ENCODE measurements at places on chromosomes 4 and X.
A peak's percentile ranks its signal among the peaks of the same experiment; 100 is the strongest.

DNA sequence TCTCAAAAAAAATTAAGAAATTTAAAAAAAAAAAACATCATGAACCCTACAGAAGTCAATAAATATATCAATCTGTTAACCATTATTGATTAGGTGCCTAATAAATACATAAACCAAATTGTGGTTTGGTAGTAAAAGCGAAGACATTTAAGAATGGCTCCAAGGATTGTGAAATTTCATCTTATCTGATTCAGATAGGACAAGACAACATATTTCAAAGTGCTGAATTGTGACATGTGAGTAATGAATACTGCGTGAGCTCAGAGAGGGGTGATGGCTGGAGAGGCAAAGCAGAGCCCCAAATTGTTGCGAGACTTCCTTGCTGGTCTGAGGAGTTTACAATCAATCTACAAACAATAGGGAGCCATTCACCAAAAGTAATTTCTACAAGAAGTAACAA lies 8.2 kb downstream of the AMBN start:
- DNase-seq = no peak

DNA sequence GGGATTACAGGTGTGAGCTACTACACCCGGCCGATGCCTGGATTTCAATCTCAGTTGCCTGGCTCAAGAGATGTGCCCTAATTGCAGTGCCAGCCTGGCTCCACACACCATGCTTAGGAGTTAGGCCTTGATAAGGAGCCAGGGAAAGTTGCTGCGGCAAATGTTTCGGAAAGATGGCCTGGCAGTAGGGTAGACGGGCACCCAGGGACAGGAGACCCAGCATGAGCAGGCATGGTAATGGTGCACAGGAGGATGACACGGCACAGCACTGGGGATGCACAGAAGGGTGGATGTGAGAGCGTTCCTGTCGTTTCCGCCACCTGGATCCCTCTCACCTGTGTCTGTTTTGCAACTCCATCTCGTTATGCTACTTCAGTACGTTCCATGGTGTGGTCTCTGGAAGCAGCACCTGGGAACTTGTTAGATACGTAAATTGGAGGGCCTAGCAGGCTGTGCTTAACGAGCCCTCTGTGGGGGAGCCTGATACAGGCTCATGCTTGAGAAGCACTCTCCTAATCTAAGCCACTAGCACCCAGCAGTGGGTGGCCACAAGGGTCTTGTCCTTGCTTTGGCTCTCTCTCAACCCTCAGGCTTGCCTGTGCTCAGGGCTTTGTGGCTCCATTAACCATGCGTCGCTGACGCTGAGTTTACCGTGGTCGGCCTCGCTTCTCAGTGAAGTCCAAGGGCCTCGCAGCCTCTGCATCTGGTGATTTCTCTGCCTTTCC lies 20.3 kb downstream of the RNF4 start:
- DNase-seq = no peak

DNA sequence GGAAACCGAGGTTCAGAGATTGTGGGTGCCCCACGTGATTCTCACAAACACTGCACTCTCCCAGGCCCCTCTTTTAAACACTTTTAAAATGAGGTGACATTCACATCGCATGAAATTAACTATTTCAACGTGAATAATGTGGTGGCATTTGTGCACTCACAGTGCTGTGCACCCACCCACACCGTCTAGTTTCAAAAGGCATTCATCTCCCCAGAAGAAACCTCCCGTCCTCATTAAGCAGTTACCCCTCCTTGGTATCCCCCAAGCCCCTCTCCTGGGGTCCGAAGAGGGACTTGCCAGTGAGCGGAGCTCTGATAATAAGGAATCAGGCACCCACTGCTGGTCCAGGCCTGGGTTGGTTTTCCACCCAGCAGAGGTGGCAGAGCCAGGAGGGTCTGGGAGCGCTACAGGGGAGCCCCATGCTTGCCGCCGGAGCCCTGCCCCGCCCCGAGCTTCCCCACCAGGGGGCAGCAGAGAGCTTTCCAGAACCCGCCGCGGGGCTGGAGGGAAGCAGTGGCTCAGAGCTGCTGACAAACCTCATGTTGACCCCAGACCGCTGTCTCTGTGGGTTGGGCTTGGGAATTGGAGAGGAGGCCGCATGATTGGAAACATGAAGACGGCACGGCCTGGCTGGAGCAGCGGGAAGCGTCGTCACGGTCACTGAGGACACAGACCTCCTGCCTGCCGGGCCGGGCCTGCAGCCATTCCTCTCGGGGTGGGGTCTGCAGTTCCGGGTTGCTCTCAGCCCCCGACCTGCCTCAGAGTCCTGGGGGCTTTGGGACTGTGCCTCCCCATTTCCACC lies 27.5 kb upstream of the HTRA3 start:
- DNase-seq = peak; percentile 75

DNA sequence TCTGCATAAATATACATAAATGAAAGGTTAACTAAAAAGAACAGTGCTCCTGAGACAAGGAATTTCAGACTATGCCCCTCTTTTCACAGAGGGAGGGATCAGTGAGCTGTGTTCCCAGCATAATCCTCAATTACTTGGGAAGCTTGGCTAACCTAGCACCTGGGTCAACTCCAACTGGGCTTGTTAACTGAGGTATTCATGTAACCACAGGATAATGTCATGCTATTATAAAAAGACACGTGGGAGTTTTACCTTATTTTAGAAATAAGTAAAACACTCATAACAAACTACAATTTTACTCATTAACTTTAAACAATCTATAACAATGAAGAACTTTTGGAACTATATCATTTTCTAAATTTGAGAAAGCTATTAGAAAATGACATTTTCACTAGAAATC lies 48.6 kb downstream of the RPGR start:
- peak; percentile 15 for DNase-seq

DNA sequence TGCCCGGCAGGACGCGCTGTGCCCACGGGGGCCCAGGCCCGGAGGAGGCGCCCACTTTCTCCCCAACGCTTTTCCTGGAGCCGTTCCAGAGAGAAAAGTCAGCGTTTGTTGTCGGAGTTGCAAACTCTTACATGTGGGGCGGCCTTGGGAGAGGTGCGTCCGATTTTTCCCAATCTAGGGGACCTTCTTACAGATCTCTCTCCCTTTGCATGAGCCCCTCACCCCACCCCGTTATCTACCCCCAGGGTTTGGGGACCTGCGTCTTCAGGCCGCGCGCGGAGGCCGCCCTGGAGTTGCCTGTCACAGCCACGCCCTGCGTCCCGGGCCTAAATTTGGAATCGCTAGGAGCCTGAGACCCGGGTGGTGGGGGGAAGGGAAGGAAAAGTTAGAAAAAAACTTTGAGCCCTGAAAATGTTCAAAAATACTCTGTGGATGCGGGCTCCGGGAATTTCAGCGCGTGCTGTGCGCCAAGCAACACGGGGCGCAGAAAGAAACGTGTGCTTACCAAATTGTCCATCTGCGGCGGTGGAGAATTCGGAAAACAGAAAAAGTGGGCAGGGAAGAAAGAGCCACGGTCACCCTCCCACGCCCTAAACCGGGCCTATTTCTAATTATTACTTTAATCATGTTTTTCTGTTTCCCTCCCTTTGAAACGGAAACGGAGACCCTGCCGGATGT lies 587 bp downstream of the CD99 start:
- DNase-seq = peak; percentile 83

- DNase-seq = no peak
Measured at GRCh38 chr4:159778298-159778697, 675.4 kb downstream of the RAPGEF2 start.

GRCh38 chrX:106901341-106901740 lies 1.8 kb downstream of the RIPPLY1 start:
- DNase-seq = no peak

DNA sequence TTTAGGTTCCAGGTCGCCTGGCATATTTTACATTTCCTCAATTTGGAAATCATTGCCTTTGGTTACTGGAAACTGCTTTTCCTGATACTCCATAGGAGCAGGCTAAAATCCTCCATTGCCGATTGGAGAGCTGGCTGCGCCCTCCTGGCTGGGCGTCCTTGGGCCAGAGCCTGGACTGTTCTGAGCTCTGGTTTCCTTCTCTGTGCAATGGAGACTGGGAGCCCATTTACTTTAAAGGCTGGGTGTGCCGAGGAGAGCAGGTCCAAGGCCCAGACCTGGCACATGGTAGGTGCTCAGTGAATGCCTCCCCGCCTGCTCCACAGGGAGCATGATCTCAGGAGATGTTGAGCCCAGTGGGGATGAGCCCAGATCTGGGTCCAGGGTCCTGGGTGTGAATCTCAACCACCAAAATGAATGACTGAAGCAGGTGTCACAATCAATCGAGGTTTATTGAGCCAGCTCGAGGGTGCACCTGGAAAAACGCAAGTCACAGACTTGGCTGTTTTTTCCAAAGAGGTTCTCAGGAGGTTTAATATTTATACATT lies 50.0 kb downstream of the EVC start:
- DNase-seq = no peak

DNA sequence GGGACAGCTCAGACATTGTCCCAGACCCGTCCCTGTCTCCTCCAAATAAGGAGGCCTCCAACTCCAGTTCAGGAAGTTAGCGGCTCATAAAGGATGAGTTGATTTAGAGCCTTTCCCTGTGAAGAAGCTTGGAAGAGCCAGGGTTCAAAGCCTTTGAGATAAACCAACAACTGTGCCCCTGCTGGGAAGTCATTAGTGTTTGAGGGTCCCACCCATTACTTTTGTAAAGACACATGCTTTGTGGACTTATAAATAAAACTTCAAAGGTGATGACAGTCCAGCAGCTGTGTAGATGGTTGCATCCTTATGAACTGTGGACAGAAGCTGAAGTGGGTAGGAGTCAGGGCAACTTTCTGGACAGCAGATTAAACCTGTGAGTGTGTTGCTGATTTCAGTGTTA lies 86.0 kb upstream of the PGRMC2 start:
- no peak for DNase-seq

DNA sequence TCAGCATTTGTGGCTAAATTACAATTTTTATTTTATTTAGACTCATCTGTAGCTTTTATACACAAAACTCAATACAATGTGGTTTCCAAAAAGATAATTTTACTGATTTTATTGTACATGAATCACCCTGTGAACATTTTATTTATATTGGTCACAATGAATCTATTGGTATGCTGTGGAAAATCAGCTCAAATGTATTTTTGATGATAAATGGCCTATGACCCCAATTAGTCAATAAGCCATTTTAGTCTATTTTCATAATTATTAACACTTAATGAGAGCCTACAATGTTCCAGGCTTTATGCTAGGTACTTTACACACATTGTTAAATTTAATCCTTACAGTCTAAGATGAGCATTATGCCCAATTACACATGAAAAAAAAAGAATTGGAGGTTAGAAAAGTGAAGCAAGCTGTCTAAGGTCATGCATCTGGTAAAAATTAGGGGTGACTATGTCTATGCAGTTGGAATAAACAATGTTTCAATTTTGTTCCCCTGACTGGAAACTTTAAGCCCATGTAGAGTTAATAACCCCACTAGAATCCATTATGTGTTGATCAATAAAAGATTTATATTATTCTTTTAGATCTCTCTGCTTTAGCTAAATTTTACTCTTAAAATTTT lies 344.7 kb downstream of the PABPC4L start:
- no peak for DNase-seq

DNA sequence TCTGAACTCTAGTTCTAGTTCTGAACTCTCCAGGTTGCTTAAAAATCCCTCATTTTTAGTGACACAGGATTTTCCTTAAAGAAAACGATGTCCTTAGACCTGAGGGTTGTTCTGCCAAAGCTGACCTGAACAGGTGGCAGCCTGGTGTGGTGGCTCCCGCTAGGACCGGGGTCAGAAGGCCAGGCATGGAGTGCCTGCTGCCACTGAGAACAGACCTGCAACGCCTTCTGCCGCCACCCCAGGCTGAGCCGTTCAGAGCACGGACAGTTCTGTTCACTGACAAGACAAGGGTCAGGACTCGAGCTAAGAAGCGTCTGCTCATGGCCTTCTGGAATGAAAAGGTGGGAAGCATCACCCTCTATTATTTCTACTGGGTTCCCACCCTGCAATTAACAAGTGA lies 15.8 kb downstream of the DCTD start:
- DNase-seq = no peak

DNA sequence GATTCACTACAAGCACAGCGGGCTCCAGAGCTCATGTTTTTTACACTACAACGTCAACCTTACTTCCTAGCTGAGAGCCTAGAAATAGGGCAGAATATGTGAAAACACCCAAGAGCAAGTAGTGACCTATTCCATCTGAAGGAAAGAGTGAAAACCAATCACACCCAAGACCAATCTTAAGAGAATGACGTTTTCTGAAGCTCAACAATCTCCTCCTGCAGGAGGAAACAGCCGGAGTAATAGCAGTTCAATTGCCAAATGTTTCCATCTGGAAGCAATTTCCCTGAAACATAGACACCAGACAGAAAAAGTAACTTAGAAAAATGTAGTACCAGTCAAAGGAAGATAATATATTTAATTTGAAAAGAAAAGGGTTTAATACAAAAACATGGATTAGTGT lies 142.4 kb downstream of the ANXA5 start:
- no peak for DNase-seq

DNA sequence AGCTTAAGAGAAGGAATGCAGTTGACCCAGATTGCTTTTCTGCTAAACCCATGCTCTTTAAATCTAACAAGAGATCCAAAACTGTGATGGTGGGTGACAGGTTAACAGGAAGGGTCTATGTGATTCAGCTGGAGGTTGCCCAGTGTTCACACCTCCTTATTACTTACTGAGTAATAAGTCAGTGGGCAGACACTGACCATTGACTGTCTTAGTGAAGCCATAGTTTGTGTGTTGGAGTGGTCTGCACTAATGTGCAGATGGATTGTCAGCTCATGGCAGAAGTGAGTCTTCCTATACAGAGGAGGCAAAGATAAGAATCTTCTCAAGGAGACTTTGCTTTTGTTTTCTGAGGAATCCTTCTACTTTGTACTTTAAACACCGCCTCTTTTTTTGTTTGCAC lies 15.2 kb upstream of the RUFY3 start:
- no peak for DNase-seq

GRCh38 chr4:124936427-124936826 lies 223.9 kb upstream of the ANKRD50 start:
- DNase-seq = peak; percentile 92

DNA sequence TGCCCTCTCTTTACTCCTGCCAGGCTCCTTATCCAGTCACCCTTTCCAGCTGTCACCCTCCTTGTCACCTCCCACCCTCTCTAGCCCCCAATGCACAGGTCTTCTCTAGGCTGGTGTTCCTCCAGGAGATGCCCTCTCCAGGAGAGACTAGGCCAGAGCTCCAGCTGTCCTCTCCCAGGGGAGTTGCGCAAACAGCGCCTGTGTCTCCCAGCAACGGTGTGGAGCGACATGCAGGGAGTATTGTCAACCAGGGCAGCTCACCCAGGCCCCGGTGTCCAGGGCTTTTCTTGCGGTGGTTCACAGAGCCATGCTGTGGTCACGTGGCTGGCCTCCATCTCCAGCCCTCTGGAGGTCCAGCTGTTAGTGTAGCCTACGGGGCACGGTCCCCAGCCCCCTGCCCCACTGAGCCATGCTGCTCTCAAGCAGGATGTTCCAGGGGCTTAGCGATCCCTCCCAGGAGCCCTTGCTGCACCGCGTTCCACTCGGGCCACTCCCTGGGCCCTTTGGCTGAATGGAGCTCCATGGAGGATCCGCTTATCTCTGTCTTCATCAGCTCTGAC lies 34.8 kb downstream of the CCNQ start:
- DNase-seq = no peak

DNA sequence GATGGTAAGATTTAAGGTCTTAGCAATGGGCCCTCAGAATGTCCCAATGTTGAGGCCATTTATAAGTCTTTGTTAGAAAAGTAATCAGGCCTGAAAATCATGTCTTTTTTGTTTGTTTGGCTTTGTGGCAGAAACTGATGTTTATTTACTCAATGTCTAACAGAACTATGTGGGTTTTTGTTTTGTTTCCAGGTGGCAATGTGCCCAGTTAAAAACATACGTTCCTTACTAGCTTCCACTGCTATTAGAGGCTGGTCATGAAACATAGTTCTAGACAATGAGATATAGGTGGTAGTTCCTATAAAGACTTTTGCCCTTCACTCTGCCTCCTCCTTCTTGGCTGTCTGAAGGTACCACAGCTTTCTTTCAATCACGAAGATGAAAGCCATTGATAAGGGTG lies 108.8 kb downstream of the C4orf51 start:
- no peak for DNase-seq
